ENCODE measurements at places on chromosomes 1 and 21.

DNA sequence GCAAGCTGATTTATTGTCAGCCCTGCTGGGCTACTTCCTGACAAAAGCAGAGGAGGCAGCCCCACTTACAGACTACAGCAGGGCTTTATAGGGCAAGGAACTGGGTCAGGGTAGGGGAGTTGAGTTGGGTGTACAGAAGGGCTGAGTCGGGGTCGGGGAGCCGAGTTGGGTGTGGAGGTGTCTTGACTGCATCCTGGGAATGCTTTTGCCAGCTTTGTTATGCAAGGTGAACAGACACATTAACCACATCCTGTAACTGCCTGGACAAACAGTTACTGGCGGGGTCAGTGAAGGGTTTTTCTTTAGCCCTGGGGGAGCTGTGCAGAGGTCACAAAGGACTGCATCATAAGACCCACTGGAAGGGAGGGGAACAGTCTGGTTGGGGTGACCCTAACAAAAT is 39.1 kb upstream of the GBP5 start:
- DNase-seq = no peak

DNA sequence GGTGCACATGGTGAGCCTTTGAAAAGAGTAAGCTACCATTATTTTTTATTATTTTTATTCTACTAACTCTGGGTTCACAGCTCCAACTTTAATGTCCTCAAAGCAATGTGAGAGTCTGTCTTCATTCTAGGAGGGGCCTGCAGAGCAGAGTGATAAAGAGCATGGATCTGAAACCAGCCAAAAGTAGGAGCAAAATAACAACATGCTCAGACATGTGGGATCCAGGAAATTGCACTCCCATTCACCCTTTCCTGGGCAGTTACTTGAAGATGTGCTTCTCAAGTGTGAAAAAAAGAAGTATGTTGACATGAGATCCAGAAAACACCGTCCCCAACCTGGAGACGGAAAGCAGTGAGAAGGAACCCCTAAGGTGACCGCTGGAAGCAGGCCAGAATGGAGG is 8.7 kb upstream of the LIN28A start:
- no peak for DNase-seq

- DNase-seq = no peak
Measured at GRCh38 chr1:143718524-143718923, 253.3 kb downstream of the FAM72C start.

DNA sequence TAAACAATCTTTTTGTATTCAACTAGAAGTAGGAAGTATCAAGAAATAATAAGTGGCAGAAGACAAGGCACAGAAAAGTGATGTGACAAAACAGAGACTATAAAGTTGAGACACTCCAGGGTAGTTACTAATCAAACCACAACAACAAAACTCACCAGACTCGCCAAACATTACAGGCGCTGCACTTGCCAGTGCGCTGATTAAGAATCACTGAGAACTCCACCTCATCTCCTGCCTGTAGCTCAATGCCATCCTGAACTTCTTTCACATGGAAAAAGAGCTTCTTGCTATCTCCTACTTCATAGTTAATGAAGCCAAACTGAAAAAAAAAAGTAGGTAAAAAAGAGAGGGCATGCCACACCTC is 2.8 kb upstream of the NRAS start:
- DNase-seq = no peak

GRCh38 chr1:150406483-150406882 is 42.5 kb downstream of the RPRD2 start:
- DNase-seq = no peak

GRCh38 chr1:48675251-48675650 is 101.4 kb downstream of the BEND5 start:
- DNase-seq = no peak

DNA sequence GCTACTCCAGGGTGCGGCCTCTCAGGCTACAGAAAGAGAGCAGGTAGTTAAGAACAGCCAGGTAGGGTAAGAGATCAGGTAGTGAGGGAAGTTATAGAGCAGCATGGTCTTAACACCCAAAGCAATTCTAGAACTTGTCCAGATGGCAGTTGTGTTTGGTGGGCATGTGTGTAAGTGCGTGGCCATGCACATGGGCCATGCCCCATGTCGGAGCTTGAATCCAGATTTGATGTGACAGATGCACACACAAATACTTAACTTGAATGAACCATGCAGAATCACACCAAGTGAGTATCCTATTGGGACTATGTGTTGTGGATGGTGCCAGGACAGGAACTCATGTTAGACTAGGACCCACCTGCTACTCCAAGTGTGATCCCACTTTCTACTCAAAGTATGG is 145.7 kb upstream of the HMGB4 start:
- no peak for DNase-seq

- DNase-seq = peak; percentile 52
Measured at GRCh38 chr1:162069334-162070093, at the start of gene NOS1AP. TSS of gene NOS1AP (plus strand) at chr1:162069691. CDS start at chr1:162070178, 487 bp downstream.

DNA sequence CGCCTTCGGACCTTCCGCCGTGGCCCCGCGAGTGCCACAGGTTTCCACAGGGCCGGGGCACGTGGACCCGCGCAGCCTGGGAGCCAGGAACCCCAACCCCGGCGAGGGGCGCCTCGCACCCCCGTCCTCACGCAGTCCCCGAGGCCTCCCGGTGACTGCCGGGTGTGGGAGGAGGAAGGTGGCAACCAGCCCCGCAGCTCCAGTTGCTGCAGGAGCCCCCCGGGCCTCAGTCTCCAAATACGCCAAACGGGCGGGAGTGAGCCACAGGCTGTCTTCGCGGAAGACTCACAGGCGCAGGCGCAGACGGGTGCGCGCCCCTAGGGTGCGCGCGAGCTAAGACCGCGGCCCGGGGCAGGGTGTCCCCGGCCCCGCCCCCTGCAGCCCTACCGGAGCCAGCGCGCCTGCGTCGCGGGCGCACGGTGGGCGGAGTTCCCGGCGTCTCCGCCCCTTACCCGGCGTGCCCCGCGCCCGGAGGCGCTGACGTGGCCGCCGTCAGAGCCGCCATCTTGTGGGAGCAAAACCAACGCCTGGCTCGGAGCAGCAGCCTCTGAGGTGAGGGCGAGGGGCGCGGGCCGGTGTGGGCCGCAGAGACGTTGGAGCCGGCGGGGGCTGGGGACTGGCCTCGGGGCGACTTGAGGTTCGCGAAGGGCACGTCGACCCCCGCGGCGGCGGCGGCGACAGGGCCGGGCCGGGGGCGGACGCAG is at the start of gene ARF1:
ARF1 (plus strand) TSS at position 495 of the 704 bp plus-strand sequence. CDS start 14,407 bp downstream, outside the sequence.
- DNase-seq = peak; percentile 86

DNA sequence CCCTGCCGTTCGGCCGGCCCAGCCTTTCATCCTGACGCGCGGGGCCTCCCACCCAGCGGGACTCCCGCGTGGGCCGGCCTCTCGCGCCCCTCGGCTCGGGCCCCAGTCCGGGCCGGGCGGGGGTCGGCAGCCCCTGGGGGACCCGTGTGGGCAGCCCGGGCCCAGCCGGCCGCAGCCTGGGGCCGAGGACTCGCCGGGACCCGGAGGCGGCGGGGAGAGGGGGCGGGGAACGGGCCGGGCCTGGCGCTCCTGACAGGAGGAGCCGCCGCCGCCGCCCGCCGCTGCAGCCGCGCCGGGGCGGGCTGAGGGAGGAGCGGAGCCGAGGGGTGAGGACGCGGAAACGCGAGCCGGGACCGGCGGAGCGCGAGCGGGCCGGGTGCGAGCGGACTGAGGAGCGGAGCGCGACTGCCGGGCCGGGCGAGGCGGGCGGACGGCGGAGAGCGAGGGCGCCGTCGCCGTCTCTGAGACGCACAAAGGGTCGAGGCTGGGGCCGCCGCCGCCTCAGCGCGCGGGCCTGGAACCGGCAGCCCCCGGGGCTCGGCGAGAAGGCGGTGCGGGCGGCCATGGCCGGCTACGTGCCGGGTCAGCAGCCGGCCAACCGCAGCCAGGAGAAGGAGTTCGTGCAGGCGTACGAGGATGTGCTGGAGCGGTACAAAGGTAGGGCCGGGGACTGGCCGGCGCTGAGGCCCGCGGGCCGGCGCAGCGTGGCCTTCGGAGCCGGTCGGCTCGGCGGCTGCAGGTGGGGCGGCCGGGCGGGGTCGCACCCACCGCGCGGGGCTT is 79.1 kb downstream of the NDUFS5 start:
- DNase-seq = peak; percentile 36

DNA sequence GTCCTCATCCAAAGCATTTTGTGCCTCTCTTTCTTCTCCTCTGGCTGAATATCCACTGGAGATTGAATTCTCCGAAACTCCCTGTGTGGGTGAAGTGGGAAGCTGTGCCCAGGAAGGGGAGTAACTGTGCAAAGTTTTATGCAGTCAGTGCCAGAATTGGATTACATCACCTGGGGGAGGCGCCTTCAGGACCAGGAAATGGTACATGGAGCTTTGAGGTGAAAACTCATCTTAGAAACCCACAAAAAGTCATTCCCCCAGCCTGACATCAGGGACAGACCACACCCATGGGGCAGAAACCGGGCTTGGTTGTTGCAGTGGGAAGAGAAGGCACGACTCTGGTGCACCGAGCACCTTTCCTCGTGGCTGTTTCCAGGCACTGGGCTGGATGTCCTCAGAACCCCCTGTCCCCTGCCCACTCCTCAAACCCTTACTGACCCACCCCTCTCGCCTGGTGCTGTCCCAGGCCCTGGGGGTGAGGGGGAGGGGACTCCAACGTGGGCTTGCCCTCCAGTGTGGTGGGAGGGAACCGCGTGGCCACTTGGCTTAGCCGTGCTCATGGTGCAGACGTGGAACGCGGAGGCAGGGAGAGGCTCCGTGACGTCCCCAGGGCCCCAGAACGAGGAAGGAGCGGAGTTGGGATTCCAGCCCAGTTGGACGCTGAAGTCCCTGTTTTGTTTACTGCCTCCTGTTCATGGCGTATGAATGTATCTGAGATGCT is 15.7 kb downstream of the TFF3 start:
- DNase-seq = no peak

DNA sequence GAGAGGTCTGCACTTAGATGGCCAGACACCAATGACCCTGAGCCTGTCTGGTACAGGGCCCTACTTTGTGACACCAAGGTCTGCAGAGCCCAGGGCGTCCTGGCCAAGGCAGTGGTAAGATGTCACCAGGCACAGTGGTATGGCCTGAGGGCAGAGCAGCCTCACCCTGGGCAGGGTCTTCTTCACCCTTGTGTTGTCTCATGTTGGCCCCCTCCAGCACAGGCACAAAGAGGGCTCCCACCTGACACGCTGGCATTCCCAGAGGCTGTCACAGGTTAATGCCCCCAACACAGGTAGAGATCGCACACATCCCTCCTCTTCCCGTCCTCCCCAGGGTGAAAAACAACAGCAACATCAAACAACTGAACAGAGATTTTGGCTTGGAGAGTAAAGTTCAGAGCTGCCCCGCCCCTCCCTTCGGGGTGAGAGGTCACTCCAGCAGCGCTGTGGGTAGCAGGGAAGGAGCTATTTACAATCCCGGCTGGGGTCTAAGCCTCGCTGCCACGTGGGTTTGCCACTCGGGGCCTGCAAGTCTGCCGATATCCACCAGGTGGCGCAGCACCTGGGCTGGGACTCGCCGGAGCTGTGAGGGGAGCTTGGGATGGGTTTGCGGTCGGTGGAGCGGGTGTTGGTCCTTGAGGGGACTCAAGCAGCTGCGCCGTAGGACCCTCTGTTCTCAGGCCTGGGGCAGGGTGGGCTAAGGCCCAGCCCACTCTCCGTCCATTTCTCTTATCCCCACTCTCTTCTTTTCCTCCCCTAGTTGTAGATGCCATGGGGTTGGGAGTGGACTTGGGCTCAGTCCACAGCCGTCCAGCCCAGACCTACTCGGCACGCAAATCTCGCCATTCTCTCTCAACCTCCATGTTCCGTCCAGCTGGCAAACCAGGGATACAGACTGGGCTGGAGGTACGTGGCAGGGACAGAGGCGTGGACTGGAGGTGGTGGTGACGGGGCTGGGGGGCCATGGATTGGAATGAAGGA is 12.7 kb downstream of the EFNA3 start:
- DNase-seq = peak; percentile 79

DNA sequence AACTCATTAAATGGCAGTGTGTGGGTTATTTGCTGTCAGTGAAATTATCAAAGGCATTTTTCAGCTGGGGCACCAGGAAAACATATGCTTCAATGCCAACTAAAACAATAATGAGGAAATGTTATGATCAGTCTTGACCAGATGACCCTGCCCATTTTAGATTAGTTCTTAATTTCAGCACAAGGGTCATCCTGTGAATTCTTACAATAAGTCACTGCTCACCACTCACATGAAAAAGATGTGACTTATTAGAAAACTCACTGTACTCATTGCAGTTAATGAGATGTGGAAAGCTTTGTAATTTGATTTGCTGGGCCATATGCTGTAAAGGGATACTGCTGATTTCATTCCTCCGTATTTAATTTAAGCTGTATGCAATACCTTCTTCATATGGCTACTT is 178.5 kb upstream of the LMO4 start:
- no peak for DNase-seq

DNA sequence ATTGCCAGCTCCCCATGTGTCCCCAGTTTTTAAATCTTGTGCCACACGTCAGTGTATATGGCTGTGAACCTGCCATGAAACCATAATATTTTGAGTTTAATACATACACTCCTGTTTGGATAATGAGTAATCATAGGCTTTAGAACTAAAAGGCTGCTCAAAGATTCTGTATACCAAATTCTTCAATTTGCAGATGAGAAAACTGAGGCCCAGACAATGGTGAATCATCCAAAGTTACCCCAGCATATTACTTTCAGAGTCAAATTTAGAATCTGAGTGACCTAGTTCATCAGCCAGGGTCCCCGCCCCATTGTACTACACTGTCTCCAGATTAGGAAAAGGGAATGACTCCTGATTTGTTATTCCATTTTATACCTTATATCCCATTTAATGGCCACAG is 224.6 kb downstream of the FGGY start:
- no peak for DNase-seq

- no peak for DNase-seq
Measured at GRCh38 chr1:112344754-112345423, 51.1 kb upstream of the CTTNBP2NL start.

- no peak for DNase-seq
Measured at GRCh38 chr21:22399681-22400514, 1401.7 kb downstream of the NCAM2 start.

DNA sequence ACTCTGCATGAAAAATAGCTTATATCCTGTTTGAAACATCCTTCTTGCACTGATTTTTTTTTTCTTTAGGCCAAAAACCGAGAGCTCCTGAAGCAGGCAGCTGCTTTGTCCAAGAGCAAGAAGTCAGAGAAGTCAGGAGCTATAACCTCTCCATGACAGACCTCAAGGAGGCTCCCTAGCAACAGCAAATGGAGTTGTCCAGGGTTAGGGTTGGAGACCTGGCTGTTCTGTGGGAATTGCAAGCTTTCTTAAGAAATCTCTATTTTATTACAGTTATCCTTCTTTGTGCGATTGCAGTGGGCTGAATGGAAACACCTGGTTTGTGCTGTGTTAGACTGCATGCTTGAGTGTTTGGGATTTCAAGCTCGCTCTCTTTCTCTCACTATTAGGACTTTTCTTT is 12.6 kb upstream of the STX12 start:
- no peak for DNase-seq

DNA sequence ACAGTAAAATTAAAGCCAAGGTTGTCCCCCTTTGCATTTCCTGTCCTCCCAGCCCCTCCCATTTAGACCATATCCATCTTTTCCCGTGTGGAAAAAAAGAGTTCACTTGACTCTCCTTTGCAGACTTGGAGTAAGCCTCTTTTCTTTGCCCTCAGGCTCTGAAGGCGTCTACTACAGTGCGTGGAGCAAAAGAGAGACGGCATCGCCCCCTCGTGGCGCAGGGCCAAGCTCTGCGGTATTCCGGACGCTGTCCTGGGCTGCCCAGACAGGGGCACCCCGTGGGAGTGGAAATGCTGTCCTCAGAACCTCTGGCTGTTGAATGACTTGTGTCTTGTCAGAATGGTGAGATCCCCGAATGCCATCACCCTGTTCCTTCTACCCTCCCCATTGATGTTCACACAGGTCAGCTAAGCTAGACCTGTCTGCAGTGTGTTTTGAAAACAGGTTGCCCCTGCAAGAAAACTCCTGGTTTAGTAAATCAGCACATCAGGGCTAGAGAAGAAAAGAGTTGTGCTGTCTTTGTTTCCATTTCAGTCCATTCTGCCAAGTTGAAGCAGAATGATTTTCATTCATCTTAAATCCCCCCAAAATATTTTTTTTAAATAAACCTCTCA is 12.3 kb upstream of the GJA8 start:
- DNase-seq = peak; percentile 27
